ENCODE measurements at places on chromosomes 11 and 22.

- DNase-seq = no peak
These were observed 31.3 kb downstream of the MTNR1B start for GRCh38 chr11:93000511-93001476.

- peak; percentile 21 for DNase-seq
These were observed 387.1 kb downstream of the SOX6 start for GRCh38 chr11:15969281-15969680.

- no peak for DNase-seq
These were observed 34.1 kb downstream of the PPME1 start for GRCh38 chr11:74205181-74205580.

- DNase-seq = no peak
These were observed 629.5 kb downstream of the BRD1 start for GRCh38 chr22:49197986-49198704.

- no peak for DNase-seq
These were observed 276.5 kb downstream of the LUZP2 start for GRCh38 chr11:24773322-24773721.

DNA sequence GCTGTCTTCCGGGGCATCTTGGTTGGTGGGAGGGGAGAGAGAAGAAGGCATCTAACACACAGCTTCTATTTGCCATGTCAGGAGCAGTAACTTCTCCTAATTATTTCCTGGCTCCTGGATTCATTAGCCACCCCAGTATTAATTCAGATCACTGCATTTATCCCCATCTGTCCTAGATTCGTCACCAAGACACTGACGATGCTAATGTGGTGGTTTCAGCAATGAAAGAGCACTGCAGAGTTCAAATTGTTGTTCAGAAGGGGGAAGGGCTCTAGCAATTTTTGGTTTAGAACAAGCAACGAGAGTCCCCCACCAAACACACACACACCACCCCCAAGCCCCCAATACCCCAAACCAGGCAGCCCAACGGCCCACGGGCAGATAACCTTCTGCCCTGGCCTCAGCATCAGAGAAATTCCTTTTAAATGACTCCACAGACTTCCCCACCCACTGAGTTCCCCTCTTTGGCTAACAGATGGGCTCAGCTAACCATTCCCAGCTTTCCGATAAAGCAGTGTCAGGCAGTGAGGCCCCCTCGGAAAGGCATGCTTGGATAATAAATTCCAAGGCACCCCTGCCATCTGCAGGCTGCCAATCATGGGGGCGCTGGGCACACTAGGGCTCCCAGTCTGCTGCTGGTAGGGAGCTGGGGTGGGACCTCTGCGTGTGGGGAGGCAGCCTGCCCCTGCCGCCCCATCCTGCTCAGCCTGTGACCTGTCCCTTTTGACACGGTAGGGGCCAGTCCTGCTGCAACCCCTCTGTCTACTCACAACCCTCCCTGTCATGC, 453.5 kb downstream of the MIAT start:
- DNase-seq = no peak
